ENCODE measurements at places on chromosomes 5 and 9.

- no peak for DNase-seq
Measured at GRCh38 chr5:140327589-140327988, 18.8 kb downstream of the HBEGF start.

DNA sequence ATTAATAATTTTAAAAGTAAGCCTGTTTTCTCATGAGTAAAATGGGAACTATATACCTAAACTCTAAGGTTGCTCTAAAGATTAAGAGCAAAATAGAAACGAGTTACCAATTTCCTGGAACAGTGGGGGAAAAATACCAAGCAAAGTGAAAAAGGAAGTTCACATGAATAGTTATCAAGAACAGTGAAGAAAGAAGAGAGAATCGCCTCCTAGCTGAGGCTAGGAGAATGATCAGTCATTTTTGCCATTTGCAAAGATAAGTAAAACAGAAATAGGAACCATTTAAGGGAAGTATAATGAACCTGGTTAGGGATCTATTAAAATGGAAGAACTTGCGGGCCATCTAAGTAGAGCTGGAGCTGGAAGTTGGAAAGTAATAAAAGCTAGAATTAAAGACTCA lies 50.7 kb downstream of the P4HA2 start:
- no peak for DNase-seq

DNA sequence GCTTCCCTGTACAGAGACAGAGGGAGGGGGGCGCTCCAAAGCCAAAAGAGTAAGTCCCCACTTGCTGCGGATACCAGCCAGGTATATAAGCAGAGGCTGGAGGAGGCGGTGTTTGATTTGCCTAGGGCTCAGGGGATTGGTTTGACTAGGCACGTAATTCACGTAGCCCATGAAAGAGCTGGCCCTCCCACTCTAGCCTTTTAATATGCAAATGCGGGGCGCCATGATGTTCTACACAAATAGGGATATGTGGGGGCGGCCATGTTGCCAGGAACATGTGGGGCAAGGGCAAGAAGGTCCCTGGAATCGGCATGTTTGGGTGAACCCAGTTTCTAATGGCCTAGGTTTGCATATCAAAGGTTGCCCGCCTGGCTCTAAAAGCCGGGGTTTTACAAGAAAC lies 3.3 kb upstream of the PRLR start:
- no peak for DNase-seq

DNA sequence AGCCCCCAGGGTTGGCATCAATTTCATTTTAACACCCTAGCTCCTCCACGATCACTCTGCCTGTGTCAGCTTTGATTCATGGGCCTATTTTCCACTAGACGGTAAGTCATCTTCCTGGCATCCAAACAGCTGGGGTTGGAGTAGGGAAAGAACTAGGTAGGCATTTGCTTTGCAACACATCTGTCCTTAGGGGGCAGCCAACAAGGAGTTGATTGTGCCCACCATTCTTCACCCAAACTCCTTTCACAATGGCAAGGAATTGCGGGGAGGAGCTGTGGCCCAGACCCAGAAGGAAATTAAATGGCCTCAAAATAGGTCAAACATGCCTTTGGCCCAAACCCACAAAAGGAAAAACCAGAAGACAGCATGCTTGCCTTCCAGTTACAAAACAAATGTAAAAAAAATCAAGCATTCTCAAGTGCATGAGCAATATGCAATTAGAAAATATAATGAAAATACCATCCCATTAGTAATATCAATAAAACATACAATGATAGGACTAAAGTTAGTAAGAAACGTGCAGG lies 71.8 kb downstream of the NRG2 start:
- DNase-seq: no peak

DNA sequence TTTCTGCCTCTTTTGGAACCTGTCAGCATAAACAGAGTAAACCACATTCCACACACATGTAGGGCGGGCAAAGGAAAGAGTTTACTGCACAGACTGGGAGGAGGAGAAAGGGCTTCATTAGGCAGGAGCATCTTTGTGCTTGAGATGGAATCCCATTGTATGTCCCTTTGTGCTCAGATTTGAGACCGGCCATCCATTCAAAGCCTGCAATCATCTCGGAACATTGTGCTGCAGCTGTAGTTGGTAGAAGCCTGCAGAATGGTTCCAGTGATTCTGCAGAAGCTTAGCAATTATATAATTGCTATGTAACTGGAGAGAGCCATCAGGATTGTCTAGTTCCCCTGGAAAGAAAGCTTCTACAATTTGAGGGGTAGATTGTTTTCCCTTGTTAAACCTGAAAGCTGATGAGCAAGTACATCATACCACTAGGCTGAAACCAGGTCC lies 16.5 kb downstream of the ZNF462 start:
- no peak for DNase-seq

DNA sequence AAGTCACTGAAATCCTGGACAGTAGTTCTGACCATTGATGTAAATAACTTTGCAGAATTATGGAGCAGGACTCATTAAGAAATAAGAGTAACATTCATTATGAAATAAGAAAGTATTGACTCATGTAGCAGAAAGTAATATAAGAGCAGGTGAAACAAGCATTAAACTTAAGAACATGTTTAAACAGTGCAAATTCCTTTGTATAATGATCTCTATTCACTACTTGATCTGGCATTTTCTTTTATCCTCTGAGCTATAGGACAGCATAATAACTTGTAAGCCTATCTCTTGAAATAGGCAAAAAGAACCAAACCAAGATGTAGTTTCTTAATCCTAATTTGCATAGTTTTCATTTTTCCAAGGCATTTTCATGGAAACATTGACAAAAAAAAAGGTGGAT lies 42.3 kb downstream of the PLGRKT start:
- DNase-seq: no peak

GRCh38 chr9:131656356-131657036 lies 83.4 kb downstream of the RAPGEF1 start:
- peak; percentile 62 for DNase-seq

DNA sequence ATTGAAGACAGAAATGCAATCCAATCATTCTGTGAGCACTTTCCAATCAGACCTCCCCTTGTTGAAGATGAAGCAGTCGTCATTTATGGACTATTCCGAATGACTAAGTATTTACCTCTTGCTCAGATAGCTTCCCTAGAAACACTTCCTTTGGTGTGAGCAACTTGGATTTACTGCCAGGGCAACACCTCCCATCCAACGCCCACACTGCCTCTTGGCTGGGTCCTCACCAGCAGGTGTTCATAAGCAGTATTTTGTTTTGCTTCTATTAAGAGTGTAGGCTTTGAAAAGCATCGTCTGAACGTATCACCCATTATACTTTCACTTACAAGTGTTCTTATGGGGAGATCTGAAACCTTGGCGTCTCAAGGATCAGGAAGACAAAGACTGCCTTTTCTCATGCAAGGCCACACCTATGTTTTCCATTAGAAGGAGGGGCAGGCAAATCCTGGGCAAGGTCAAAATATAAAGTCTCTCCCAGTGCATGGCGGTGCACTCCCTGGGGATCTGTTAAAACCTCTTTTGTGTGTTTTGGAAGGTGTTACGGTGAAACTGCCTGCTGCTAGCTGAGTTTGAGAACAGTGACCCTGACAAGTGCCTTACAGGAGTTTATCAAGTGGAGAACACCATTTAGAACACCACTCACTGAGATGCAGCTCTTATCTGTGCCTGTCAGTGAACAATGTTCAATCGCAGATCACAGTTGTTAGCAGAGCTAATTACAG lies 10.6 kb upstream of the MARCHF3 start:
- DNase-seq: no peak

GRCh38 chr9:91273853-91274552 lies 87.7 kb downstream of the AUH start:
- no peak for DNase-seq

GRCh38 chr9:33165263-33166151 lies 1.6 kb downstream of the B4GALT1 start:
- DNase-seq: no peak

DNA sequence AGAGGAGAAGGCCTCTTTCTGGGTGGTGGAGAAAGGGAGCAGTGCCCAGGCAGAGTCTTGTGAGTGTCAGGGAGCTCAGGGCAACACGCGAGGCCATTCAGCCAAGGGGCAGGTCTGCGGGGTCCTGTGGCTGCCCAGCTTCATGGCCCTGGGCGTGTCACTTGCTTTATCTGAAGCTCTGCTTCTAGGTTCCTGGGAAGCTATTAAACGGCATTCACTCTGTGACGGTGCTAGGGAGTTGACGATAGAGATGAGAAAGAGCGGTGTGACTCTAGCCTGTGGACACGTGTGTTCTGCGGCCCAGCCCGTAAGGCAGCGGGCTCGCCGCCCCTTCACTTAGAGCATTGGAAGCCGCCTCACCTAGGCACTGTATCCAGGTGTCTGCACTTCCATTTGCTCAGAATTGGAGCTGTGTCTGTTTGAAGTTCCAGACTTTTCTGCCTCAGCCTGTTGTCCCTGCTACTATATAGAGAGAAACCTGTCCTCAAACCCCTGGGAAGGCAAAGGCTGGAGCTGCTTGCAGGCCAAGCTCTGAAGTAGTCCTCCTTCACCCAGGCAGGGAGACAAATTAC lies 88.3 kb downstream of the PHF2 start:
- no peak for DNase-seq

- no peak for DNase-seq
Measured at GRCh38 chr5:158854260-158854783, 245.4 kb downstream of the EBF1 start.

- no peak for DNase-seq
Measured at GRCh38 chr5:80747922-80748321, 93.1 kb upstream of the DHFR start.

DNA sequence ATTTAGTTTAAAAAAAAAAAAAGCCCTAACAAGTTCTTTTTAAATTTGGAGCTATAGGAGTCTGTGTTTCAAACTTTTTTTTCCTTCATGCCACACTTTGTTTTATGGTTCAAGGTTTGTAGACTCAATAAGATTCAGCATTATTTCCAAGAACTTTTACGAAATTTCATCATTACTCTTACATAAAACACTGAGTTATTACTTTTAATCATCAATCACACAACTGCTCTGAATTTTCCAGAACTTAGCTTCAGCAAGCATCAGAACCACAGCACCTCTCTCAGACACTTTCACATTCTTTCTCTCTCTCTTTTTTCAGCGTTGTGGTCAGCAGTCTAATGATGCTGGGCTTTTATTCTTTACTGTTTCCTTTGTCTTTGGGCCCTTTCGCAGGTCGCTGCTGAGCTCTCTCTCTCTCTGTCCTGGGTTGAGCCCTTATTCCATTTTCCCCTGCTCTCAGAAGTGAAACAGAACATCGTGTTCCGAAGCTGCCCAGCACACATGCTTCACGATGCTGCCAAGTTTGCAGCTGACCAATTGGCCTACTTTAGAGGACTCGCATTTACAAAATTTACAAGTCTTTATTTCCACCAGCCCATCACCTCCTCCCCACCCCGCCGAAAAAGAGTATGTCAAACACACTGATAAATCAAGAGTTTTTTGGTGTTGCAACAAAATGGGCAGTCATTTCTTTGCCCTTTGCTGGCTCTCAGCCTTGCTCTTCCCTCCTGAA lies 44.6 kb upstream of the PIK3R1 start:
- DNase-seq: no peak

- DNase-seq: no peak
Measured at GRCh38 chr5:28329176-28329575, 1290.8 kb upstream of the CDH9 start.

- no peak for DNase-seq
Measured at GRCh38 chr9:91795598-91796241, 154.3 kb downstream of the ROR2 start.

DNA sequence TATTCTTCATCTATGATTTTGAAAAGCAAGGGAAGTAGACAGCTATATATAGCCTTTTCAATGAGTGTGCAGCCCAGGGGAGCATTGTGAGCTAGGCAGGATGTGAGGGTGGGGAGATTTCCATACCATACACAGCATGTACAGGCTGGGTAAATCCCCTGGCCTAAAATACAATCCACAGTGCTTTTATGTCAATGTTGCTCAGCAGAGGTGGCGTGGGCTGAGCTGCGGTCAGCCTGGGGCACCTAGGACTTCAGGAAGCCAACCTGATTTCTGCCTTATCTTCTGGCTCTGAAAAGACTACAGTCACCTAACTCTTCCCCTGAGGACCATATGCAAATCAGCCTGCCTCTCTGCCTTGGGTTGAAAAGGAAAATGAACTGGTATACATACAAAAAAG lies 6.3 kb upstream of the GARIN3 start:
- no peak for DNase-seq

DNA sequence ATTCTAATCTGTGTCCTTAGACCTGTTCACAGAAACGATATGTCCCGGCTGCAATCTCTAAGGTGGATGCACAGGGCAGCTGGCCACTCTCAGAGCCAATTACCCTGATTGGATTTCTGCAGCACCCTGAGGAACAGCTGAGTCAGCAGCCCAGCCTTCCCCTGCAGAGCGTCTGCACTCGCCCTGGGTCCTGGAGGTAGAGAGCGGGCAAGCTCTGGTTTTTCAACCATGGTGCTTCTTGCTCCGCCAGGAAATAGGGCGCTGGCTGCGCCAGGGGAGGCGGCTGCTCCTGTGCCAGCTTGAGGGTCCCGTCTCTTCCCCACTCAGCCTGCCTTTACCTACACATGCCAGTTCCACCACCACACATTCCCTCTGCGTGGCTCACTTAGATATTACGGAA lies 19.2 kb downstream of the NDUFS6 start:
- no peak for DNase-seq

DNA sequence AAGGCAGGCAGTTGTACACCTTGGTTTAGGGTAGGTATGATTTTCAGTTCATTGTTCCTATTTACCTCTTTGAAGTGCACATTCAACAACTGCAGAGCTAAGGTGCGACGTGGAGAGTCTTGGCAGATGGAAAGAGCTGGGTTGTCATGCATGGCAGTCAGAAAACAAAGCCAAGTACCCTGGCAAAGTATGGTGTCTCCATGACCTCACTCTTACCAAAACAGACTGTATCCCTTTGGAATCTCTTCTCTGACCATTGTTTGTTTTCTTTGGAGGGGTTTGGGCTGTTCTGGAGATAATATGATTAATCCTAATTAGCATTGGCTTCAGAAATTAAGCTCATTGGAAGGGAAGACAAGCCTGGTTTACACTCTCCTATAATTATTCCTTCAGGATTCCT lies 665.7 kb downstream of the DNAH5 start:
- no peak for DNase-seq

DNA sequence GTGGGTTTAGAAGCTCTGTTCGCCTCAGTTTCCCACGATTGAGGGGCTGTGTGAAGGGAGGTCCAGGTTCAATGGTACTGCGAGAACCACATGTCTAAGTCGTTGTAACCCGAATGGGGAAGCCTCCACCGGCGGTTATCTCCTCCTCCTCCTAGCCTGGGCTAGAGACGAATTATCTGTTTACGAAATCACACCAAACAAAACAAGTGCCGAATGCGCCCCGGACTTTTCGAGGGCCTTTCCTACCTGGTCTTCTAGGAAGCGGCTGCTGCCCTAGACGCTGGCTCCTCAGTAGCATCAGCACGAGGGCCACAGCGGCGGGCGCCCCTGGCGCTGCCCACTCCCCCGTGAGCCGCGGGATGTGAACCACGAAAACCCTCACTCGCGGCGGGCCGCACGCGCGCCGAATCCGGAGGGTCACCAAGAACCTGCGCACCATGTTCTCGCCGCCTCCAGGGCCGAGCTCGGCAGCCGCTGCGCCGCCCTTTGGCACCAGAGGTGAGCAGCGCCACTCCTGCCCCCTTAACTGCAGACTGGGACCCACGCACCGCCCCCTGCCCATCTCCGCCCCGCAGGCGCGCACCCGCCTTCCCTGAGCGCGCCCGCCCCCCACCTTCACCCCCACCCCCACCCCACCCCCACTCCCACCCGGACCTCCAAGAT lies at the start of gene CDKN2A:
CDKN2A (minus strand) TSS at position 500 of the 663 bp plus-strand sequence.
- DNase-seq: no peak

GRCh38 chr9:419571-420171 lies 205.0 kb downstream of the DOCK8 start:
- DNase-seq: no peak

Data from esophagus squamous epithelium (tissue), 5 donors.